ENCODE measurements at places on chromosomes 3 and 15.

DNA sequence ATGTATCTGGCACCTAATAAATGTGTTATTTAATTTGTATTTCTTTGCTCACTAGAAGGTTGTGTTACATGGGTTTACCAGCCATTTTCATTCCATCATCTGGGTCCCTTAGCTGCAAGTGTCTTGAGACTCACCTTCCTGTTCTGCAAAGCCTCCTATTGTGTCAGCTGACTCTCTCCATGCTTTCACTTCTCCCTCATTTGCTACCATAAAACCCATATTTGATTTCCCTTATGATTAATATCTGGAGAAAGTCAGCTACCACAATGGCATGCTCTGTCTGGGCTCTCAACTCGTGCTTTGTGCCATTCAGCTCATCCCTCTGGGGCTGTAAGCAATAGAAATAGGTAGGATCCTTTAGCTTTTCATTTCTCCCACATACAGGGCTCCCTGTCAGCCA, 79.5 kb upstream of the EIF1B start:
- DNase-seq, result no peak

GRCh38 chr15:94671858-94672532, 440.6 kb downstream of the MCTP2 start:
- no peak for DNase-seq

GRCh38 chr3:157110761-157111278, 49.1 kb downstream of the CCNL1 start:
- no peak for DNase-seq

GRCh38 chr15:62457100-62457499, 292.0 kb upstream of the C2CD4B start:
- no peak for DNase-seq

- no peak for DNase-seq
These were observed 16.1 kb upstream of the AGBL1 start for GRCh38 chr15:86063356-86064095.

DNA sequence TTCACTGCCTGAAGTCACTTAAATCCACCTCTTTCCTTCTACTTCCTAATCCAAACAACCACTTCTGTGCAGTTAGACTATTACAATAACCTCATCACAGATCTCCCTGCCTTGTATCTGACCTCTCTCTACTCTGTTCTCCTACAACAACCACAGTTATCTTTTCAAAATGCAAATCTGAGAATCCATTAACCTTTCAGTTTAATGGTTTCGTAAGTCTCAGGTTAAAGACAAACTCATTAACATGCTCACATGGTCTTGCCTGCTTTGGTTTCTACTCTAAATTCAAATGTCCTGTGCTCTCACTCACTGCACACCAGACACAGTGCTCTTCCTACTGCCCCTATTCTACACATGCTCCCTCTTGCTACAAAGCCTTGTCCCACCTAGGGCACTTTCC, 406.5 kb upstream of the THBS1 start:
- DNase-seq, result no peak

GRCh38 chr3:27675287-27675686, 46.8 kb downstream of the EOMES start:
- no peak for DNase-seq

DNA sequence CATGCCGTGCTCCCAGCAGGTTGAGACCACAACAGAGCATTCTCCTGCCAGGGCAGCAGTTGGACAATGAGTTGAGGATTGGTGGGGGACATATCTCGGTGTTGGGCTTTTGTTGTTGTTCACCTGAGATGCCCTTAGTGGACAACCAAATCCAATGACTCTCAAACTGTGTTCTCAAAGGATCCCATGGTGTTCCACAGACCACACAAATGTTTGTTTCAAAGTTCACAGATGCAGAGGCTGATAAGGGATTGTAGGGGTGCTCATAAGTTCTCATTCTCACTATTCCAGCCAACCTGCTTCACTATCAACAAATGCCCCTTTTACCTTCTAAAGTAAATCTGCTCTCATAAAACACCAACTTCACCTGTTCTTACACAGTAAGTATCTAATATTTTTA, 159.9 kb downstream of the OSBPL10 start:
- DNase-seq, result no peak

- no peak for DNase-seq
These were observed 61.7 kb downstream of the STRIT1 start for GRCh38 chr3:155231792-155232191.

- no peak for DNase-seq
These were observed 545.0 kb upstream of the TBL1XR1 start for GRCh38 chr3:177742273-177742672.

- no peak for DNase-seq
These were observed 5.1 kb downstream of the PPP2R3A start for GRCh38 chr3:135970506-135971116.

DNA sequence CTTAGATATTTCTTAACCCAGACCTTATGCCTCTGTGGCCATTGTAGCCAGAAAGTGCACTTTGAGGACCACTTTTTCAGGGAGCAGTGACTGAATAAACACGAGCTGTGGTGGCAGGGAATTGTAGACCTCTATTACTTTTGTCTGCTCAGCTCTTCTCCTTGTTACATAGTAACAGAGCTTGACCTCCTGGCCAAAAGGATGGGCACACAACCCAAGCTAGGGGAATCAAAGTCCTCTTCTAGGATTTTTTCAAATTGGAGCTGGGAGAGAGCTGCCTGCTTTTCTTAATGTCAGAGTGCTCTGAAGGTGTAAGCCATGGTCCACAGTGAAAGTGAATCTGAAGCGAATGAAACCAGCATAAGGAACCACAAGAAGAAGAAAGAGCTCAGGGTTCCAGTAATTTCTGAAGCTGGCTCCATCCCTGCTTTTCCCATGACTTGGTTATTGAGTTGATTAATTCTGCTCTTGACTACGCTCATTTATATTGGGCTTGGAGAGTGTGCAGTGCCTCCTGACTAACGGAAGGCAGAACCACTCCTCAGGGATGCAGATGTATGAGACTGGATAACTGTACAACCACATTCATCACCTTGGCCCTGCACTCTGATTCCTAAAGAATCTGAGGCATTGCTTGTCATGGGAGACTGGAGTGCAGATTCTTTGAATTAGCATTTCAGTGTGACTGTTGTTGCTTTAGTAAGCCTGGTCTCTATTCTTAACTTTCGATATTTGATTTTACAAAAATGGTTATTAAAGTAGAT, 60.9 kb downstream of the TLNRD1 start:
- no peak for DNase-seq

DNA sequence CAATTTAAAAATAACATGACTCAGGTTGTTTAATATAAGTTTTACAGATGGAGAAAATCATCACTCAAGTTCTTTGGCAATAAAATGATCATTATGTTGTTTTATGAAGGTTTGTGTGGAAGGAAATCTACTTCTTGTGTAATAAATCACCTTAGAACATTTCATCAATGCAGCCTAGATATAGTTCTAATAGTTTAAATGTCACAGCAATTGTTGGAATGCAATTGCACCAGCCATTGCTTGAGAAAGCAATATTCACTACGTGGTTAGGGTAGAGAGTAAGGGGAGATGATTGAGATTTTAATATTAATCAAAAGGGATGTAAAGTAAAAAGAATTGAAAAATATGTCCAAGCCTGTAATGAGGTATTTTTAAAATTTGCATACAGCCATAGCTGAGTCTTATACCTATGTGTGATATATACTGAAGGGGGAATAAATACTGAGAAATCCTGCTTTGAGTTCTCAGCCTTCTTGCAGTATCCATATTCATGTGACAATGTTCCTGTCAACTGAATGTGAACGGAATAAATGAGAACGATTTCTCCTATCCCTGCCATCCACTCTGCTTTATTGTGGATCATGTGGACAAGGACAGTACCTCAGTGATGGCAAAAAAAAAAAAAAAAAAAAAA, 257.9 kb downstream of the OTOL1 start:
- no peak for DNase-seq

- DNase-seq, result no peak
These were observed 8.8 kb upstream of the FBXO40 start for GRCh38 chr3:121584418-121584817.

DNA sequence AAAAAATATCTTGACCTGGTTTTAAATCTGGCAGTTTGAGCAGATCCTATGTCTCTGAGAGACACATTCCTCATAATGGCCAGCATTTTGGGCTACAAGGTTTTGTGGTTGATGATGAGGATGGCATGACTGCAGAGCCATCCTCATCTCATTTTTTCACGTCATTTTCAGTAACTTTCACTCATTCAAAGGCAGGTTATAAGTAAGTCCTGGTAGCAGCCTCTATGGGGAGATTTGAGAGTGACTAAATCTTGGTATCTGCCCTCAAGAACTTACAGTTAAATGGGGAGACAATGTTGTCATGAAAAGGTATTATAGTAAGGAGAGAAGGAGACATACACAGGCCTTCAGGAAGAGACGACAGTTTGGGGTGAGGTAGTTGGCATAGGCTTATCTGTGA, 14.5 kb downstream of the TIGIT start:
- DNase-seq, result no peak

GRCh38 chr3:152828075-152828840, 6.7 kb upstream of the P2RY1 start:
- DNase-seq, result no peak

DNA sequence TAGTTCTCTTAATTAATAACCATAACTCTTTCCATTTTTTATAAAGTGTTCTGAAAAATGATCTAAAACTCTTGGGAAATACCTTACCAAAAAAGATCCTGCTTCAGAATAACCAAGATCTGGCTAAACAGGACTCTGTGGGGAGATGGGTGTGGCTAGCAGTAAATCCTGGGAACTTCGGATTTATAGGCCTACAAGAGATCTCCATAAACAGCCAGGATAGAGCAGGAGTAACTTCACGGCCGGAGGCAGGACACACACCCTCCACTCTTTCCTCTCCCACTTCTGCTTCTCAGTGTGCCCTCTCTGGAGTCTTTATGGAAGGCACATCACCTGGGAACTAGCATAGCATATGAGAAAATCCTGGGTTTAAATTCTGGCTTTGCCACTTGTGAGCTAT, 309.4 kb upstream of the SOX2 start:
- DNase-seq, result no peak

- no peak for DNase-seq
These were observed 62.7 kb downstream of the EOMES start for GRCh38 chr3:27659279-27660021.

- DNase-seq, result no peak
These were observed 64.4 kb downstream of the PHC3 start for GRCh38 chr3:170117134-170117533.

- no peak for DNase-seq
These were observed 174.4 kb upstream of the LPP start for GRCh38 chr3:187979564-187979963.

GRCh38 chr3:10548992-10549391, 43.6 kb upstream of the ATP2B2 start:
- no peak for DNase-seq

- DNase-seq, result no peak
These were observed 49.1 kb downstream of the NEK11 start for GRCh38 chr3:131075632-131076328.

GRCh38 chr3:71130471-71131374, 452.8 kb downstream of the FOXP1 start:
- peak; percentile 10 for DNase-seq

DNA sequence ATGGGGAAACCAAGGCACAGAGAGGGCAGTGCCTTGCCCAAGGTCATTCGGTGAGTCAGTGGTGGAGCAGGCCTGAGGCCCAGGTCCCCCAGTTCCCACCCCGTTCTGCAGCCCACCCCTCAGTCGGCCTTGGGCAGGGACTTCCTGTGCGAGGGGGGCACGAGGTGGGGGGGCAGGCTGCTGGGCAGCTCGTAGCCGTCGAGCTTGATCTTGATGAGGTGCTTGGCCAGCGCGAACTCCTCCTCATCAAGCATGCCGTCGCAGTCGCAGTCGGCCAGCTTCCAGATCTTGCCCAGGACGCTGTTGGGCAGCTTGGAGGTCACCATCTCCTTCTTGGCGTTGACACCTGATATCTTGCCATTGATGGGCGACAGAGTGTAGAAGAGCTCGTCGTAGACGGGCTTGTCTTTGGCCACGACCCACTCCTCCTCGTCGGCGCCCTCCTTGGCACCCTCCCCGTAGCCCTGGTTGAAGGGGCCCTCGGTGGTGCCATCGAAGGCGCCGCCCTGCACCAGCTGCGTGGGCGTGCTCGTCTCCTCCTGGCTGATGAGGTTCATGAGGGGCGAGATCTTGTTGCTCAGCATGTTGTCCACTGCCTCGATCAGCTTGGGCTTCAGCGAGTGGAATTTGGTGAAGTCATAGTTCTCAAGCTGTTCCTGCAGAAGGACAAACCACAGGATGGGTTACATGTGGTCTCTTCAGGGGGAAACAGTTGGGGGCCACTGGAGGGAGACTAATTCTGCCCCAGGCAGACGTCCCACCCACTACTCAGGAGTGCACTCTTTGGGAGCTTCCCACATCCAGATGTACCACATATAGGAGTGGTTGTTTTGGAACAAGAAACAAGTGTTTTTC, 6.9 kb upstream of the SPTBN5 start:
- DNase-seq, result no peak

DNA sequence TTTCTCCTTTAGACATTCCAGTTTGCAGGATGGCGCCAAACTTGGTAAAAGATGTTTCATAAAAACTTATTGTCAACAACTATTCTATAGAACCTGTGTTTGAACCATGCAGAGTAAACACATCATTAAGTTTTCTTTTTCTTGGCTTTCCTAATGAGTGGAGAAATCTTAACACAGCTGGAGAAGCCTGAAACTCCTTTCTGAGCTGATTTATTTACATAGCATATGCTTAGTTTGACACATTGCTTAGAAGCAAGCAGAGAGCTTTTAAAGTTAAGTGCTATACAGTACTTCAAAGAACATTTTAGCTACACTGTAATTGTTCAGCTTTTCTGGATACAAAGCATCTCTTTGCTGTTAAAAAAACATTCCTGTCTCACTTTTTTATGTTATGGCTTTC, 61.0 kb upstream of the PAQR5 start:
- no peak for DNase-seq

- no peak for DNase-seq
These were observed 24.4 kb downstream of the NAA50 start for GRCh38 chr3:113721636-113722035.

DNA sequence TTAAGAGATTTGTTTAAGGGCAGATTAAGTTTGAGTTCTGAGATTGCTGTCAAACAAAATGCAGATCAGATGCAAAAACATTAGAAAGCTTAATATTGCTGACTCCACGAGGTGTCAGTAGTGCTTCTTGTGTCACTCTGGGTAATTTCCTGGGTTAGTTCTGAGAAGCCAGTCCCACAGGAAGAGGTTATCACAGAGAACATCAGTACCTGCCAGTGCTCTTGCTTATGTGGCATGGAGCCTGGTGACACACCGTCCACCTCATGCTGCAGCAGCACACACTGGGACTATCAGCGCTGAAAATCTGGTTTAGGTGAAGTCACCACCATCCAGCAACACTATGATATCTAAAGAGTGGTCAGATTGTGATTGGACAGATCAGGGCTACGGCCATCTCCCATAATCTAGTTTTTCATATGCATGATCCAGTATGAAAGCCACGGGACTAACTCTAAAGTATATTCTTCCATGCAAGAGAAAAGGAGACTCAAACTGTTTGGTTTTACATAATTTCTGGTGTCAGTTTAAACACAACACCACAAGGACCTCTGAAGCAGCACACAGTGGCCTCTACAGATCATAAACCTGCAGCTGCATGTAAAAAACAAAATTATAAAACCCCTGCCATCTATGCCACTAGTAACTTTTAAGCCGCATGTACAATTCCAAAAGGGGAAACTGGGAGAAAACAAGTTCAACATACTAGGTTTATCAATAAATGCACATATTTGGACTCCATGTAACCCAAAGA, 36.1 kb upstream of the MYO5C start:
- DNase-seq, result no peak

GRCh38 chr3:70433091-70433490, 120.7 kb upstream of the MDFIC2 start:
- DNase-seq, result no peak

Measured in nucleus accumbens (tissue), 56 donors.